Stimulated activated CD4-positive, alpha-beta T cell treated with anti-CD3 and anti-CD28 coated beads, Interleukin-2, amount 100 ng/mL, for 48 hours (primary cell): ENCODE measurements at places on chromosomes 12 and 14.

- DNase-seq, result no peak
These were observed 3.6 kb downstream of the SPRING1 start for GRCh38 chr12:116734156-116734768.

DNA sequence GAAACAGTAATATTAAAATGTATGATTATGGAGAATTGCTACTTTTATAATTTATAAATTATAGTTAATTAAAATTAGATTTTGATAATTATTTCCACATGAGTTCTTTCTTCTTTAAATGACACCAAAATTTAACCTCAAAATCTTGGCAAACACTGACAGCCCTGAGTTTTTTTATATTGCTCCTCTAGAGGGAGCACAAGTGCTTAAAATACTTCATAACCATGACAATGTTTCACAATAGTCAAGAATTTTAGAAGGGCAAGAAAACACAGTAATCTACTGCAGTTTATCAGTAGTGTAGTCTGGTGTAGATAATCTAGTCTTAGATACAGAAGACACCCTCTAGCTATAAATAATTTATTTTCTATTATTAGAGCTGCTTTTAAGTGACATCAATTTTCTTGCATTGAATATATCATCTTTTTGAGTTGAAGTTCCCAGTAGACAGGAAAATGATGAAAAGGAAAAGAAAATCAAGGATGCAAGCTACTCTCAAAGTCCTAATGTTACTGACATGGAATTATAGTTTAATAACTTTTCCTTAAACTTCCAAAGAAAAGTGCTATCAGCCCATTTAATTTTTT lies 14.3 kb upstream of the PTGER2 start:
- DNase-seq, result no peak

GRCh38 chr14:79279645-79280597 lies 931.4 kb downstream of the DIO2 start:
- DNase-seq, result no peak

- no peak for DNase-seq
These were observed 110.1 kb downstream of the SLC25A21 start for GRCh38 chr14:37062191-37062803.
